ENCODE measurements at places on chromosomes 5 and 9.

DNA sequence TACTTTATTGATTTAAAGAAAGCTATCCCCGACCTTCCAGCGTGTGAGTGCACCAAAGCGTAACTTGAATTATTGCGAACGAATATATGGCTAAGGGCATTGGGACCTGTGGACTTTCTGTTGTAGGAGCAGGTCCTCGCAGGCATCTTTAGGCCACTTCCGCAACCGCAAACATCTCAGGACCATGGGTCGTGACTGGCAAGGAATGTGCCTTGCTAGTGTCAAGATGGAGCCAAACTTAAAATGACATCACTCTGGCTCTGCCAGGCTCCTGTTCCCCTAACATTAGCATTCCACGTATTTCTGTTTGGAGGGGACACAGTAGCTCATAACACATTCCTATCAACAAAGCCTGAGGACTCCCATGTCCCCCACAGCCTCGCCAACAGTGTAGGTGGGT is 44.1 kb upstream of the OLFM1 start:
- no peak for DNase-seq

DNA sequence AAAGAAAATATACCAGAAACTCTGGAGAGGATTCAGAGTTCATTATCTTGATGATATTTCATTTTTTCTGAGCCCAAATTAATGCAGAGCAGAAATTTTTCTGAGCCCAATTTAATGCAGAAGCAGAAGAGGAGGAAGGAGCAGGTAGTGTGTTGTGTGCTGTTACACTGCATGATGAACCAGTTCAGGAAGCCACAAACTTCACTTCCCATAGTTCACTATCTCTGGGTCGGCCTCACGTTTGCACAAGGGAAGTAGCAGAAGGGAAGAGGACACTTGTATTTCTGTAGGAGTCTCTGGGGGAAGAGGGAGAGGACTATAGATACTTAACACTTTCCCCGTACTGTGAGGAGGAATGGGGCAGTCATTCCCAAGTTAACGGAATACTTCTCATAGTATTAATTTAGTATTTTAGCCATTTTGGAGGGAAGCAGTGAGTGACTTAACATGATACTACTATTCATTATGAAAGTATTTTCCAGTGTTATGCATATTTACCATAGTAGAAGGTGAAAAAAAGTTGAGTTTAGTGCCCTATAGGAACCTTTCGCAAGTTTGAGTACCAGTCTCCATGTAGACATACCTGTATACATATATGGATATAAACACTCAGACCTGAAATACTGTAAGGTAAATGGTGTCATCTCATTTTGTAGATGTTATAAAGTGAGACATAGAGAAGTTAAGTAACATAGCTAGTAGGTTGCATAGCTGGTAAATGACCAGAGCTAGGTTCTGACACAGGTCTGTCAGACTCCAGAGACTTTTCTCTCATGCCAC is 30.0 kb downstream of the XPA start:
- DNase-seq, result no peak

DNA sequence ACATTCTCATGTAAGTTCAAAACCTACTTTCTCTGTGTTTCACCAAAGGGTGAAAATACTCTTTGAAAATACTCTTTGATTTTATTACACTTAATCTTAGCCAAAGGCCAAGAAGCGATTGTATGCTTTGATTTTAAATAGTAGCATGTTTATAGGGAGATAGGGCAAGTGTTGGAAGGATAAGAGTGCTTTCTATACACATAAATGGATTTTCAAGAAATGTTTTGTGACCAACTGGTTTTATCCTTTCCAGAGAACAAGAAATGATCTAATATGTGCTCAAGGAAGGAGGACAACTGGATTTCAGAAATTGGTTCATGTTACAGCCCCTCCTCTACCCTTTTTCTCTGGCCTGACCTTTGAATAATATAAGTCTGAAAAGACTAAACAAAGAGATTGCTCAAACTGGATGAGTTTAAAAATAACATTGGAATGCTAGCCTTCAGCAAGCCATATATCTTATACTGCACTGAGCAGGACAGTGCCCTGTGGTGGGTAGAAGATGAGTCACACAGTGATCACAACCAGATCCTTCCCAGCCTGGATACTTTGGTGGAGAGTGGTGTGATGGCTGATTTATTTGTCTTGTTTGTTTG is 13.1 kb downstream of the PALM2AKAP2 start:
- no peak for DNase-seq

GRCh38 chr9:121463026-121463807 is 36.4 kb downstream of the GGTA1 start:
- no peak for DNase-seq

DNA sequence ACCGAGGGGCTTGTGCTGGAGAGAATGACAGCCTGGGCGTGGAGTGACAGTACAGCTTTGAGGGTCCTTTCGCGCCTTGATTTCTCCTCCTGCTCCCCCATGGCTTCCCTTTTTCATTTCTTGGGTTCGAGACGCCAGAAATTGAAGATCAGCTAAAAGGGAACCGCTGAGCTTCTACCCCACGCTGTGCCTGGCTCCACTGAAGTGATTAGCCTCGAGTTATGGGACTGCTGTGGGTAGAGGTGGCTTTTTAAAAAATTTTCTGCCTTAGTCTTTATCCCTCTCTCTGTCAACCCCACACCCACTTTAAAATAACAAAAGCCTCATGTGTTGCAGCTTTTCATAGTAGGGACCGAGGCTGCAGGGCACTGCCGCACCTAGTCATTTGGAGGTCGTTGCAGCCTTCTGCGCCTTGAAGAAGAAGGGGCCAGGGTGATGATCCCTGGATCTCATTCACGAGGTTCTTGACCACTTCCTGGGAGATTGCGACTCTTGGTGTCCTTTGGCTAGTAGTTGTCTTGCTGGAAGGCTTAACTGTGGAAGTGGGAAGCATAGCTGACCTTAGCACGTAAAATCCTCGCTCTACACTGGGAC is 603 bp downstream of the PPIP5K2 start:
- DNase-seq, result no peak

DNA sequence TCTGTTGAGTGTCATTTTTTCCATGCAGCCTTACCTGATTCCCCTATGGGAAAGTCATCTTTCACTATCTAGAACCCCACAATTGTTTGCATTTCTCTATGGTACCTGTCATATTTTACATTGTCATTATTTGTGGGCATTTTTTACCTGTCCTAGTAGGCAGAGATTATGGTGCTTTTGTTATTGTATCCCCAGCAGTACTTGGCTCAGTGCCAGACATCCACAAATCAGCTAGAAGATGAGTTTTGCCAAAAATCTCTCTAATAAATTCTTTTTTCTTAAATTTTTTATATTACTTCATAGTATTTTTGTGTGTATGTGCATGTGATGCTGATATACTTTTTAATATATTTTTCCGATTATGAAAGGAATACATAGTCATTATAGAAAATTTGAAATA is 13.2 kb downstream of the GARNL3 start:
- DNase-seq, result no peak

DNA sequence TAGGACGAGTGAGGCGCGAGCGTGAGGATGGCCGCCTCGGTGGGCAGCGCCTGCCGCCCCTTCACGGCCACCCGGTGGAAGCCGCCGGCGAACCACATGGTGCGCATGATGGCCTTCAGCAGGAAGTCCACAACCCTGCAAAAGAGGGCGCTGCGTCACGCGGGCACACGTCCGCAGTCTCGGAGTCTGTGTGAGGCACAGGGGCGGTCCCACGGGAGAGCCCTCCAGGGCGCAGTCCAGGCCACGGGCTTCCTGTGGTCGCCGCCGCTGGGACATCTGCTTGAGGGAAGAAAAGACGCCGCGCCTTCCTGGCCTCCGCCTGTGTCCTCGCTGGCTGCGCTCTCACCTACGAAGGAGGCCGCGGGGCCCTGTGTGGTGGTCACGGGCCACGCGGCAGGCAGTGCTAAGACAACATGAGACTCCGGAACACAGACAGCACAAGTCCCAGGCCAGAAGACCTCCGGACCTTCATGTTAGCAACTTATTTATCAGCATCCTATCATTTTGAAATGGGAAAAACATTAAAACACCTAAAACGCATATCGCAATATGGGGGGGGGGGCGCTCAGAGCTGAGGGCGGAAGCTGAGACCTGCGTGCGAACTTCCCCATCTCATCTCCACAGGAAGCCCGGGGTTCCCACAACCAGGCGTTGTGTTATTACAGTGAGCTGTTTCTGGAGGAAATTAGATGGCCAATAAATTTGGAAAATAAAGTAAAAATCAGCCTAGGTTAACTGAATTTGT is 28.8 kb downstream of the LPCAT1 start:
- no peak for DNase-seq

DNA sequence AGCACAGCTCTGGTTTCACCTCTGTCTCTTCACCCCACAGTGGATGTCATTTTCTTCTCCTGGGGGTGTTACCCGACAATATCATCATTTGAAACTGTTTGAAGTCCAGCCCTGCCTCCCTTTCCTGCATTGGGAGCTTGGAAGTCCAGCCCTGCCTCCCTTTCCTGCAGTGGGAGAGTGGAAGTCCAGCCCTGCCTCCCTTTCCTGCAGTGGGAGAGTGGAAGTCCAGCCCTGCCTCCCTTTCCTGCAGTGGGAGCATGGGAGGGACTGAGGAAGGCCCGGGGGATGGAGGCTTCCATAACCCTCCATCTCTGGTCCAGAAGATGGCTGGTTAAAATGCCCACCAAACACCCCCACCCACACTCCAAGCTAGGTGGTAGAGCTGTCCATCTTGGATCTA is 59.8 kb downstream of the SYK start:
- DNase-seq, result no peak

DNA sequence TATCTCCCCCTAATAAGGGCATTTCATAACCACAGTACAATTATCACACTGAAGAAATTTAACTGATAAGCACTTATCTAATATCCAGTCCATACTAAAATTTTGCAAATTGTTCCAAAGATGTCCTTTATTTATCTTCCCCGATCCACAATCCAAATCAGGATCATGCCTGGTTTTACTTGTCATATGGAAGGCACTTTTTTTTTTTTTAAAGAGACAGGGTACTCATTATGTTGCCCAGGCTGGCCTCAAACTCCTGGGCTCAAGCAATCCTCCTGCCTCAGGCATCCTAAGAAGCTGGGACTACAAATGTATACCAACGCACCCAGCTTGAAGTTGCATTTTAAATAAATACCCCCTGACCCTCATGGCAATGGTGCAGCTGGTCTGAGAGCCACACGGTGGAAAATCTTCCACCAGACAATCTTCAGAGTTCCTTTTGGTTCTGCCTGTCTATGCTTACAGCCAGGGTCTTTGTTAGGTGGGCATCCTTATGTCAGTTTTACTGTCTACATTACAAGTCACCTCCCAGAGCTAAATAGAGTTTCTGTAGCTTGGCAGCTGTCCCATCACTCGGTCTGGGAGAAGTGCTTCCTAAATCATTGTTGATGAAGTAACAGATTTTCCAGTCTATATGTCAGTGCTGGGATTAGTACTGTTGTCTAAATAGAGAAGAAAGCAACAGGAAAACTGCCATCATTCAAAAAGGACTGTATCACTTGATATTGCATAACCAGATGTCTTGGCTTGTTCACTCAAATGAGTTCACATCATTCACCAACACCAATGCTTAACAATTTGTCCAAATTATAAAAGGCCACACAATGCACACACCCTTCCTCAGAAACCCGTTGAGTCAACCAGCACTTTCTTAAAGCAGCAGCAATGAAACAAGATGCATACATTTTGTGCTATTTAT is 26.4 kb downstream of the PTPN3 start:
- no peak for DNase-seq

DNA sequence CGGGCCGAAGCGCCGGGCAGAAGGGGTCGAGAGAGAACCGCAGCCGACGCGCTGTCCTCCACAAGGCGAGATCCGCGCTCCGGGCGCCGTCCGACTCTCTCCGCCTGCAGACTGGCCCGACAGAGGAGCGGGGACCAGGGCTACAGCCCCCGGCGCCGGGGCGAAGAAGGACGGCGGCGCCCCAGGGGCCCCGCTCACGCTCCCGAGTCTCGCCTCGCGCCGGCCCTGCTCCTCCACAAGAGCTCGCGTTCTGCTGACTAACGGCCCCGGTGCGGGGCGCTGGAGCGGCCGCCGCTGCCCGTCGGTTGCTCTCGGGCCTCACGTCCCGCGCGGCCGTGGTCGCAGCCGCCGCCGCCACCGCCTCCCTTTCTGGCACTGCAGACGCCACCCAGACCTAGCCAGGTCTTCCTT is 338 bp downstream of the ABHD17B start:
- no peak for DNase-seq

GRCh38 chr9:93678199-93679019 is 102.0 kb downstream of the PHF2 start:
- DNase-seq, result no peak

DNA sequence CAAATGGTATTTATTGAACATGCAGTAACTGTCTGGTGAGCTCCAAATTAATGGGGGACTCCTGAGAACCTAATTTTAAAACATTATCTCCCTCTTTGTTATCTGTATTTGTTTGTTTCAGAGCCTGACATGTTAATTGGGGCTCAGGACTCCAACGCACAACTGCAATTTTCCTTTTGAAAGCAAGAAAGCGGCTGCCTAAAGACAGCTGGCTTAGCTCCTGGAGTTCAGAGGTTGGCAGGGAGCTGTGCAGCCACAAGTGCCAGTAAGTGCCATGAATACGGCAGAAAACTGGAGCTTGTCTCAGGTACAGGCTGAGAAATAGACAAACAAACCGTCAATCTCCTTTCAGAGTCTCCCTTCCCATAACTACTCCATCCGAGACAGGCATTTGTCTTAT is 80.9 kb downstream of the PPP2R2B start:
- no peak for DNase-seq

DNA sequence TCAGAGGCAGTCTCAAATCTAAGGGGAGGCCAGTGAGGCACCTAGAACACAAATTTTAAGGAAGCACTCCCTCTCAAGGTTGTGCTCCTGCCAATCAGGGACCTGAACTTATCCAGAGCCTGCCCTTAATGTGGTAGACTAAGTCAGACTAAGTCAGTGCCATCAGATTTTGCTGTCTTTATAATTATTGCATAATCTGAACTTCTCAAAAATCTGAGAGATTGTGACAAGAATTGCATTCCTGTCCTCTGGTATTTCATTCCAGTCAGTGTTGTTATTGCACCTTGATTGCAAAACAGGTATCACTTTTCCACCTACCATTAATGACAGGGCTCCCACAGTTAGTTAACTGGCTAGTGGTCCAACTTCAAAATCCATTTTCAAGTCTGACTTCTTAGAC is 197.1 kb upstream of the HCN1 start:
- no peak for DNase-seq

DNA sequence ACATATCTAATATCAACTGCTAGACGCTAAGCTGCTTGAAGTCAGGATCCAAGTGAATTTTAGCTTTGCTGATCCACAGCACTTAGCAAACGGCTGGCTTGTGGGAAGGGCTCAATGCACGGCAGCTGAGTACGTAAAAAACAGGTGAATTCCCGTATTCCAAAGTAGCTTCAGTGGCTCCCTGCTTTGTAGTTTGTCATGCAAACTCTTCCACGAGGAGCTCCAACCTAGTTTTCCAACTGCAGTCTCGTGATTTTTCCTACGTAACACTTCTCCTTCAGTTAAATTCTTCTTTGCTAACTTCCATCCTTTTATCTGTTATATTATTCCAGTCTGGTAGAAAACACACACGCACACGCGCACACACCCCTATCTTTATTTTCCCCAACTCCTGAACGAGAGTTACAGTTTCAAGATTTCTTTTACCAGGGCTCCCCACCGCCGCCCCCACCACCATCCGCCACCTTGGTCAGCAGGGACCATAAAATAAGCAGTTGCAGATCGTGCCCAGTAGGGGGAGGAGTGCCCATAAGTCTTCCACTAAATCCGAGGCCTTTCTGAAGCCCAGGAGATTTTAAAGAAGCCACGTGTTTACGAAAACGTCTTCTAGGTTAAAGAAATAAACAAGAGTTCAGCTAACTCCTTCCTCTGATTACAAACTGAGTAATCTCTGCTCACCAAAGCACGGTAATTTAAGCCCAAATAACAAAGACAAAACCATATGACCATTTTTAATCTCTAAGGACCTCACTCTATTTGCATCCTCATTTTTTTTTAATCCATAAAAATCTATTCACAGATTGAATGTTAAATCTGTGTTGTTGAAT is 34.8 kb upstream of the TRIO start:
- DNase-seq, result no peak

Data from activated CD4-positive, alpha-beta T cell treated with anti-CD3 and anti-CD28 coated beads, Interleukin-2, amount 50 U/mL, for 24 hours (primary cell).